ENCODE measurements at places on chromosomes 4 and X.
A peak's percentile ranks its signal among the peaks of the same experiment; 100 is the strongest.

- DNase-seq, result no peak
These were observed 47.2 kb upstream of the ELOVL6 start for GRCh38 chr4:110245577-110245976.

GRCh38 chr4:48470570-48470969 lies 12.6 kb upstream of the SLC10A4 start:
- DNase-seq, result no peak

GRCh38 chr4:38235354-38235753 lies 275.2 kb downstream of the PTTG2 start:
- DNase-seq, result no peak

GRCh38 chrX:16100673-16101072 lies 22.7 kb upstream of the GRPR start:
- DNase-seq, result no peak

GRCh38 chr4:183503497-183504063 lies 1.3 kb upstream of the ING2 start:
- peak; percentile 53 for DNase-seq

DNA sequence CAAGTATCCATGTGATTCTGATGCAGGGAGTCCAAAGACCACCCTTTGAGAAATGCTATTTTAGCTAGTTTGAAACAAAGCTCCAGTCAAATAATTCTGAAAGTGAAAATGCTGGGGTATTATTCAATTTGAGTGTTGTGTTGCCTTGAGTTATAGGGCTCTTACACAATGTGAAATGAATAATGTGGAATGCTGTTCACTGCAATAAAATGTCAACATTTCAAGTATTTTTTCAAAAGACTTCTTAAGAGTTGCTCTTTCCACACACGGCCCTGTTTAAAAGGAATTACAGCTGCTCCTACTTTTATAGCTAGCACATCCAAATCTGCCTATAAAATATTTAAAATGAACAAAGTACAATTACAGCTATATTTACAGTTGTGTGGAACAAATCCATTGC lies 27.5 kb upstream of the PLS3 start:
- no peak for DNase-seq

DNA sequence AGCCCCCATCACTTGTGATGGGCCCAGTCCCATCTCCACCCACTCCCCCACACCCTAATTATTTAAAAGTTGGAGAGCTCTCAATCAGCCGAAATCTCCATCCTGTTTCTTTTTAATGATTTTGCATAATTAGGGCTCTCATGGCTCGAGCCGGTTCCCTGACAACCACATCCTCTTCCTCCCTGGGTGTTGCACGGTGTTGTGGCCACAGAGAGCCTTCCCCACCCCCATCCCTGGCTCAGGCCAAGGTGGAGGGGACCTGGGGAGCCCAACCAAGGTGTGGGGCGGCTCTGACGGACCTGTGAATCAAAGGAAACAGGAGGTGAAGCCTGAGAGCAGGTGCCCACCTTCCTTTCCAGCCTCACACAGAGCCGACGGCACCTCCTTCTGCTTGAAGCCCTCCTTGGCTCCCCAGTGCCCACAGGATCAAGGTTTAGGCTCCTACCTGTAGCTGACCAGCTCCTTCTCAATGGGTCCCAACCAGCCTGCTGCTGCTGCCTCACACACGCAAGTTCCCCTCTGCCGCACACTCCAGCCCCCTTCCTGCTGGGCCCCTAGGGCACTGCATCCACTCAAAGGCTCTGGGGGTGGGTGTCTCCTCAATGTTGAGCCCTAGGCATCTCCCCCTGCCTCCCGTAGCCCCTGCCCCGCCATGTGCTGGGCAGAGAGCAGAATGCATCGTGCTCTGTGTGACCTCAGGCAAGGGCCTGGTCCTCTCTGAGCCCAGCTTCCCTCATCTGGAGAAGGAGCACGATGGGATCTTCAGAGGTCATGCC lies 68.7 kb downstream of the WFS1 start:
- DNase-seq, result no peak

DNA sequence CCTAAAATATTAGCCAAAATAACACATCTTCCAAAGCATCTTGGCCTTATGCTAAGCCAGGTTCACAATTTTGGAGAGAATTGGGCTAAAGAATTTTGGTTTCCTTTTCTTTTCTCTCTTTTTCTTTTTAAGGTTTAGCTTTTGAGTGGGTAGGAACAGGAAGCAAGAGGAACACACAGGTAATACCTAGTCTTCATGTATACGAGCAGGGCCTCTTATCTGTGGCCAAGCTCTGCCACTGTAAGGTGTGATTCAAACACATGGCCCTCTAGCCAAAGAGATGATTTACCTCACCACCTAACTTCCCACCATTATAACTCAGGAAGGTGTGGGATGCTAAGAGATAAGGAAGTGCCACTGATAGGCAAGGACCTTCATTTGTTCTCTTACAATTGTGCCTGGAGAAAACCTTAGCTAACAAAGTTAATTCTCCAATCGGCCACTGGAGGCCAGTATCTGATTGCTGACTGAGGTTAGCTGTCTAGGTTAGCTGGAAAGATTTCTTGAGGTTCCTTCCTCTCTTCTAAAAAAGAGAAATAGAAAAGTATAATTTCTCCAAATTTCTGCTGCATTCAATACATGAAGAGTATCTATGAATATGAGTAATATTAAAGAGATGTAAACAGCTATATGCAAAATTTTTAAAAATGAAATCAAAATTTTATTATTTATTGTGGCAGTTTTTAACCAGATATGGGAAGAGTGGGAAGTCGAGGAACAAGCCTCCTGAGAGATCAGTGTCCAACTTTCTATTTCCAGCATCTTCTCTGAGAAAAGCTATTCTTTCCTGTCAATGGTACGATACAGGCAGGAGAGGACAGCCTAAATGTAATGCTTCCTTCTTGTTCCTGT lies 30.1 kb upstream of the BBS7 start:
- peak; percentile 40 for DNase-seq

DNA sequence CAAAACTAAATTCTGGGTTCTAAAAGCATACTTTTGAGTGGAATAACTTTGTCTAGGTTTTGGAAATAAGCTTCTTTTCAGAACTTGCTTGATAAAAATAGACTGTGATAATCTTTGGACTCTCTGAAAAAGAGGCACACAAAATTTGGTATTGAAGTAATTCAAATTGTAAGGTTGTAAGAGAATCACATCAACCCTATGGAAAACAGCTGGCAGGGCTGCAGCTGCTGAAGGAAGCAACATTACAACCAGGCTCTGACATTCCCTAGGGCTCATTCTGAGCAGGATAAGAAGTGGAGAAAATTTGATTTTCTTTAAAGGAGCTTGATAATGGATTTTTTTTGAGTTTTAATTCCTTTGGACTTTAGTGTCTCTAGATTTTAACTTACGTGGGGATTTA lies 147.6 kb downstream of the FSTL5 start:
- no peak for DNase-seq

DNA sequence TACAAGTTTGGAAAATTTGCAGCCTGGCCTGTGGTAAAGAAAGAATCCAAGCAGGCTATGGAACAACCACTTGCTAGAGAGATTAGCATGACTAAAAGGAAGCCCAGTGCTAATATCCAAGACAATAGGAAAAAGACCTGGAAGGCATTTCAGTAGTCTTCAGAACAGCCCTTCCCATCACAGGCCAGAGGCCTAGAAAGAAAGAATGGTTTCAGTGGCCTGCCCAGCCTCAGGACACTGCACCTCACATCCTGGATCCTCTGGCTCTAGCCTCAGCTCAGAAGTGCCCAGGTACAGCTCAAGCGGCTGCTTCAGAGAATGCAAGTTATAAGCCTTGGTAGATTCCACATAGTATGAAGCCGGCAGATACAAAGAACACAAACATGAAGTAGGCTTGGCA lies 449.8 kb upstream of the AR start:
- no peak for DNase-seq

GRCh38 chr4:25755911-25756310 lies 100.3 kb downstream of the SLC34A2 start:
- no peak for DNase-seq

GRCh38 chr4:124334119-124334518 lies 378.4 kb downstream of the ANKRD50 start:
- DNase-seq, result no peak

DNA sequence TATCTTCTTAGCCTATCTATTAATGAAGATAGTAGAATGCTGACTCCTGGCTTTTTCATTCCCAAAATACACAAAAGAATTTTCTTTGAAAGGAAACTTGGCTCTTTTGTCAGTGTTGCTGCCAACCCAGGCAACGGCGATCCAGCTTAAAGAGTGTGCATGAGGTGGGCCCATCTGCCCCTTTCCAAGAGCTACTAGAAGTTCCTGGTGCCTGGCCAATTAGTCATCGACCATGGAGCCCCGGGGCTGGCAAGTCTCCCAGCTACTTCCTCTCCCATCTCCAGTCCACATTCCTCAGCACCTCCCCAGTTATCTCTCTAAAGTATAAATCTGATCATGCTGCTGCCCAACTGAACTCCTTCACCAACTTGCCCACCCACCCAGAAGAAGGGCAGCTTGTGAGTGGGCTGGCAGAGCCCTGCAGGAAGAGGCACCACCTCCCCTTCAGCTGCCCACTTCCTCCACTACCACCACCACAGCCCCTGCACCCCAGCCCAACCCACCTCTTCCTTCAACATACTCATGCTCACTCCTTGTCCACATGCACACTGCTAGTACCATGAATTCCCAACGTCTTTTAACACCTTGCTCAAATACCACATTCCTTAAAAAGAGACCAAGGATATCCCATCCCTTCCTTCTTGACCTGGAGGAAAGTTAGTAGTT lies 158.2 kb upstream of the MAP3K15 start:
- no peak for DNase-seq

DNA sequence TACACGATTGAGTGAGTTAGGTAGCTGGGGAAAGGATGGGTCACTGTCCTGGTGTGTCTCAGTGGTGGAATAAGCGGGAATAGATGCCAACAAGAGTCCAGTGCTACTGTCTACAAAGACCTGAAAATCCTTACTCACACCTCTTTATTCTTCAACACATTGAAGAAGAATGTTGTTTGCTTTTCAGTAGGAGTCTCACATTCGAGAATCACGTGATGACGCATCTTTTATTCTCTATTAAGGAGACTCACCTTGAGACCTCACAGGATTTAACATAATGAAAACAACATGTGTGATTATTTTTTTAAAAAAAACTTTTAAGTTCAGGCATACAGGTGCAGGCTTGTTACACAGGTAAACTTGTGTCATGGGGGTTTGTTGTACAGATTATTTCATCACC lies 75.2 kb downstream of the CD38 start:
- no peak for DNase-seq

GRCh38 chr4:176981074-176981473 lies 188.4 kb upstream of the VEGFC start:
- no peak for DNase-seq

DNA sequence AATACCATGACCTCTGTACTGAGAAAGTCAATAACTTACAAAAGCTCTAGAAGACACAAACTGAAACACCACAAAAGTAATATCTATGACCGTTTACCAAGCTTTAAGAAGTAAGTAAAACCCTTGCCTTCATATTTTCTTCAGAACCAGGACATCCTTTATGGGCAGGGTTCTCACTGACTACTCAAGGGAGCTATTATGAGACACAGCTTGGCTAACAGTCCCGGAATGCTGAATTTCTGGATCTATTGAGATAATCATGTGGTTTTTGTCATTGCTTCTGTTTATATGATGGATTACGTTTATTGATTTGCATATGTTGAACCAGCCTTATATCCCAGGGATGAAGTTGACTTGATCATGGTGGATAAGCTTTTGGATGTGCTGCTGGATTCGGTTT lies 19.9 kb upstream of the CDS1 start:
- no peak for DNase-seq

- peak; percentile 42 for DNase-seq
These were observed 16.2 kb downstream of the AWAT2 start for GRCh38 chrX:70033348-70034051.

DNA sequence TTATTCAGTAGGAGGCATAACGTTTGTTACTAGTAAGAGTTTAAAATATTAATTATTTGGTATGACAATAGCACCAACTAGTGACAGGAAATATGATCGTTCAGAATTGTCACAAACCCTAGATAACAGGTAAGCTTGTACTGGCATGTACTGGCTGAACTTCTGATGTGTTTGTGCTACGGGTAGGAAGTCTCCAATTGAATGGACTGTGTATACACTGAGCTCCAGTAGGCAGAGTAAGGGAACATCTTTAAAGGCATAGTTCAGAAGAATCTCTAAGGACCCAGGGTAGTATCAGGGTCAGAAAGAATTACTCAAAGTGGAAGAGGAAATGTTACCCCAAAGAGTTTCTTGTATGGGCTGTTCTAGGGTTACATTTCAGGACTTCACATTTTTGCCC lies 230.4 kb downstream of the EDA2R start:
- DNase-seq, result no peak

GRCh38 chrX:118049713-118050112 lies 66.9 kb downstream of the KLHL13 start:
- DNase-seq, result no peak

GRCh38 chr4:77126809-77127208 lies 30.2 kb upstream of the CCNG2 start:
- DNase-seq, result no peak

DNA sequence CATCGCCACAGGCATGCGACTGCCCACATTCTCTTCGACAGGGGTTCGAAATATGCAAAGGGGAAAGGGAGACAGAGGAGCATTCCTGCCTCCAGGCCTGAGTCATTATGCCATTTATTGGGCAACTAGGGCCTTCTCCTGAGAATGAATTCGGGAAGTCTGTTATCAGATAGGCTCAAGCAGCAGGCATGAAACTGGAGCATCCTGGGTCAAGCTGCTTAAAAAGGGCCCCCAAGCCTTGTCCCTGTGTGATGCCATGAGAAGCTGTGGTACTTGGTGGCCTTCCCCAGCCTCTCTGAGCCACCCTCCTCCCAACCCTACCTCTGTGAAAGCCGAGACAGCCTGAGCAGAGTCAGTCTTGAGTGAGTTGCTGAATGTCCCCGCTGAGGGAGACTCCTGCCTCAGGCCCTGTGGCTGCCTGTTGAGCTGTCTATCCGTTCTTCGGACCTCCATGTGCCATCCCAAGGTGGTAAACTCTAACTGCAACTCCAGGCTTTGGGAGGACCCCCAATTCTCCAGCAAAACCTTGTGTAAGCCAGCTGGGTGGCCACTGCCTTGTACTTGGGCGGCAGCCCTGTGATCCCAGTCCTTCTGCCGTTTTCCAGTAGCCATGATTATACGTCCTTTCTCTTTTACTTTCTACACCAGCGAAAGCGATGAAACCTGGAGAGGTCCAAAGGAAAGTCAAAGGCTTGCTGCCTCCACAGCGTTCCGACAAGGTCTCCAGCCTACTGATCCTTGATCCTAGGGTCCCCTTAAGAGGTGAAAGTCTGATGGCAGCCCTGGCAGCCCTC lies 37.7 kb downstream of the NBDY start:
- no peak for DNase-seq

- no peak for DNase-seq
These were observed 244.0 kb upstream of the SMIM31 start for GRCh38 chr4:164509951-164510350.

GRCh38 chr4:20652226-20652885 lies 47.9 kb upstream of the PACRGL start:
- DNase-seq, result no peak

- DNase-seq, result no peak
These were observed 65.3 kb upstream of the FAM120C start for GRCh38 chrX:54248309-54248708.
